ENCODE measurements at places on chromosomes 7 and 10. TPM values are rescaled to one million over a fixed set of nuclear protein-coding genes. Genes with fewer than 3 reads are reported as not detected.

GNG11 gene
- 18.7 TPM for total RNA-seq

HOXA5 gene
- 16.7 TPM for total RNA-seq

PDZD8 gene
- 18.0 TPM for total RNA-seq

XPNPEP1 gene
- 105 TPM for total RNA-seq

CCDC186 gene
- 11.6 TPM for total RNA-seq

AKR1D1 gene
- not detected for total RNA-seq

ZNF394 gene
- total RNA-seq = 30.0 TPM

CRPPA gene
- 1.2 TPM for total RNA-seq

FAM180A gene
- total RNA-seq = 80.0 TPM

TSPAN12 gene
- 0.73 TPM for total RNA-seq

PRRT4 gene
- total RNA-seq = not detected

HYCC1 gene
- total RNA-seq = 163 TPM

DNA2 gene
- total RNA-seq = 3.1 TPM

LEP gene
- not detected for total RNA-seq

SAP25 gene
- not detected for total RNA-seq

FAM13C gene
- 3.3 TPM for total RNA-seq

Measured in smooth muscle cell of trachea (primary cell).